ENCODE measurements at places on chromosomes 1 and 21.
A peak's percentile ranks its signal among the peaks of the same experiment; 100 is the strongest.

- DNase-seq, result no peak
These were observed 30.7 kb downstream of the EVI5 start for GRCh38 chr1:92754000-92754718.

- DNase-seq, result no peak
These were observed 33.0 kb upstream of the DNAJC6 start for GRCh38 chr1:65276197-65276939.

DNA sequence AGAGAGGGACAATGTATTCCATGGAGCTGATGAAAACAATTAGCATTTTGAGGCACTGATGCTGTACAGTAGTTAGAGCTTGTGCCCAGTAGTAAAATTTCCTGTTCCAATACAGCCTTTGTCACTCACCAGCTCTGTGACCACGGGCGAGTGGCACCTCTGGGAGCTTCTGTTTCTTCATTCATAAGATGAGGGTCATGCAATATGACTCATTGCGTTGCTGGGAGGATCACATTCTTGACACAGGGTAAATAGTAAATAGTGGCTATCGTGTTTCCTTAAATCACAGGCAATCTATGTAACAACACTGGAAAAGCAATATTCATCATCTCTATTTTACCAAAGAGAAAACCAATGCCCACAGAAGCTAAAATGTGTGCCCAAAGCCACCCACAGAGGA is 4.5 kb upstream of the LRRC52 start:
- no peak for DNase-seq

- no peak for DNase-seq
These were observed 133.0 kb downstream of the URB2 start for GRCh38 chr1:229759037-229759435.

GRCh38 chr1:181139631-181140061 is 51.1 kb downstream of the IER5 start:
- DNase-seq, result no peak

GRCh38 chr1:7278045-7278444 is 492.8 kb downstream of the CAMTA1 start:
- no peak for DNase-seq

DNA sequence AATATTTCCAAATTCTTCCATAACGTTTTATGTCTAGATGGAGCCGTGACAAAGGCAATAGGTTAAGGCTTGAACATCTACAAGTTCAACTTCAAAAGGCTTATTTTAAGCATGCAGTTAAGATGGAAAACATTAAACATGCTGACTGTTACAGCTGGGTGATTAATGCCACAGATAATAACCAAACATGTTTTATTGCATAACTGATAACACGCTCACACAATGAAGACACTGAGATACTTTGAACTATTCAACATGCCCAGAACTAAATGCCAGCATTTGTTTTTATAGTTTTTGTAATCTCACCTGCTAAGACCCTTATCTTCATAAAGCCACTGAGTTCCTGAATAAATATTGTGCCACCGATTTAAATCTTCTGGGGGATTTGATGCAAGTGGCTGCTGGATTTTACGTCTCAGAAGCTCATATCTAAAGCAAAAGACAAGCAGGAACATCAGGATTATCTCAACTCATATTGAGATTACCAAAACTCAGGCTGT is 310.4 kb downstream of the KCTD3 start:
- DNase-seq, result no peak

DNA sequence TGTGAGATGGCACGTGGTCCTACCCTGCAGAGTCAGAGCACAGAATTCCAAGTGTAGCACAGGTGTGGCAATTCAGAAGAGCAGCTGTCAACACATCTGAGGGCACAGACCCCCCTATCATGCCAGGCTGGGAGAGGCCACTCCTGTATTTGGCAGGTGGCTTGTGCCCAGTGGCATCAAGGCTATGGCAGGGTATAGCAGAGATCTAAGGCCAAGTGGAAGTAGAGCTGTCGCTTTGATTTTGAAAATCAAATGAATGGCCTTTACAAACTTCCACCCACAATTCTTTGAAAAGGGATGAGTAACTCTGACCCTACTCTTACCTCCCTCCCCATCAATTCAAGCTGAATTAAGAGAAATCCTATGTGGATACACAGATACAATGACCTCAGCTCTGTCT is 13.4 kb downstream of the C1orf116 start:
- DNase-seq, result no peak

GRCh38 chr1:172449585-172450523 is 6.0 kb upstream of the PIGC start:
- DNase-seq, result peak; percentile 32

DNA sequence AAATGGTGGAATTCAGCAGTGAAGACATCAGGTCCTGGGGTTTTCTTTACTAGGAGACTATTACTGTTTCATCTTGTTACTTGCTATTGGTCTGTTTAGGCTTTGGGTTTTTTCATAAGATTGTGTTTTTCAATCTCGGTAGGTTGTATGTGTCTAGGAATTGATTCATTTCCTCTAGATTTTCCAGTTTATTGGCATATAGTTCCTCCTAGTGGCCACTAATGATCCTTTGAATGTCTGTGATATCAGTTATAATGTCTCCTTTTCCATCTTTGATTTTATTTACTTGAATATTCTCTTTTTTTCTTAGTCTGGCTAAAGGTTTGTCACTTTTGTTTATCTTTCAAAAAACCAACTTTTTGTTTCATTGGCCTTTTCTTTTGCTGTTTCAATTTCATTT is 233.0 kb downstream of the RWDD3 start:
- no peak for DNase-seq

- DNase-seq, result no peak
These were observed 34.3 kb upstream of the CCDC27 start for GRCh38 chr1:3717715-3718601.

DNA sequence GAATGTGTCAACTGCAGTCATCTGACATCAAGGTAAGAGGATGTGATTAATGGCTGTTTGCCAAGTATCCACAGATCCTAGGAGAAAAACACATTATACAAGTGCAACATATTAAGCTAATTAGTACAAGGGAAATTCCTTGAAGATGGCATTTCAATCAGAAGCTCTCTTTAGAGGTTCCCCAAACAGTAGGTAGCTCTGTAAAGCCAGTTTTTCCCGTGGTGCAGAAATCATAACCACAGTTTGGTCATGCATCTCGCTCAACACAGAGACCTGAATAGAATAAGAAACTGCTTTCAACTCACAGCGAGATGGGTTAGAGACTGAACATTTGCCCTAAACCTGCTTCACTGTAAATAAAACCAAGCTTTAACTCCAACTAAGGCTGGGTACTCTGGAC is 230.5 kb upstream of the CAMK1G start:
- no peak for DNase-seq

- DNase-seq, result no peak
These were observed 226.8 kb downstream of the LMX1A start for GRCh38 chr1:165129568-165130164.

DNA sequence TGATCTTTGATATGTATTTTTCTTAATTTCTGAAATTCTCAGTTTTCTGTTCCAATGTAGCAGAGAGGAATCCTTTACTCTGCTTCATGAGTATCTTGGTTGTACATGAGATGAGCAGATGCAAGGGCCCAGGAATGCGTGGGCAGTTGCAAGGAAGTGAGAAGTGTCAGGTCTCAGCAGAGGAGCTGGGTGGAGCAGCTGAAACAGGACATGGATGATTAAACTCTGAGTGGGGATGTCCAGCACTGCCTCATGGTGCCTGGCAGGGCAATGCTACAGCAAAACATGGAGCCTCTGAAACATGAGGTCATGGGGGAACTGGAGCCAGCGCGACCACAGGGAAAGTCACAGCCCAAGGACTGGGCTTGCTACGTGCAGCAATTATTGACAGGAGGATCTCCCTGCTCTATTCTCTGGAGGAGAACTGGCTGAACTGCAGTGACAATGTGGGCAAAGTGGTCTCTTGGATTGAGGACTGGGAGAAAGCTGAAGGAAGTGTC is 48.4 kb downstream of the COLGALT2 start:
- DNase-seq, result no peak

GRCh38 chr21:46429754-46430681 is 28.7 kb upstream of the DIP2A start:
- DNase-seq, result no peak

DNA sequence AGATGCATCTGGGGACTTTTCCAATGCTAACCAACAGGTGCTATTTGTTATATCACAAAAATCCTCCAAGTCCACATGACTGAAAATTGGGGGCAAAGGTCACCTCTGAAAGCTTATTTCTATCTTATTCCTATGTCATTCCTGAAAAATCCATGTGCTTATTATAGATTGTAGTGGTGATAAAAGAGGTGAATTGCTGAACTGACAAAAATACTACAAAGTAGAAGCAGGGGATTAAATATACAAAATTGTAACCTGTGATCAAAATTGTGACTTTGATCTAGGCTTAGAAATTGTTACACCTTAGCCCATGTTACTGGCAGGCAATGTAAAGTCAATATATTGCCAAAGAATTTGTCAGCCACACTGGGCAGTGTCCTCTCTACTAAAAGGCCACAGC is 62.3 kb downstream of the IER5 start:
- DNase-seq, result no peak

DNA sequence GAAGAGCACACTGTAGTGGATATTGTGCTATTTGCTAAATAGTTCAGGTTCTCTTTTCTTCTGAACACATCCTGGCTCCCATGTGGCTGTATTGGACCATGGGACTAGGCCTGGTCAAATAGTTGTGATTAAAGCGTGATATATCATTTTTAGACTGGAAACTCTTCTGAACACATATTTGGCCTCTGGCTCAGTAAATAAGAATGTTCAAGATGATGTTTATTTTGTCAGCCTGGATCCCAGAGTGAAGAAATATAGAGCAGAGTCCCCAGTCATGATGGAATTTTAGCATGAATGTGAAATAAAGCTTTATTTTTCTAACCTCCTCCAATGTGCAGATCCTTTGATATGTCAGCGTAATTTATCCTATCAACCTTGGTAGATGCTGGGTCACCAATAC is 542.6 kb downstream of the ADGRL2 start:
- no peak for DNase-seq

GRCh38 chr1:207672522-207673130 is 27.7 kb downstream of the CR1L start:
- DNase-seq, result no peak

DNA sequence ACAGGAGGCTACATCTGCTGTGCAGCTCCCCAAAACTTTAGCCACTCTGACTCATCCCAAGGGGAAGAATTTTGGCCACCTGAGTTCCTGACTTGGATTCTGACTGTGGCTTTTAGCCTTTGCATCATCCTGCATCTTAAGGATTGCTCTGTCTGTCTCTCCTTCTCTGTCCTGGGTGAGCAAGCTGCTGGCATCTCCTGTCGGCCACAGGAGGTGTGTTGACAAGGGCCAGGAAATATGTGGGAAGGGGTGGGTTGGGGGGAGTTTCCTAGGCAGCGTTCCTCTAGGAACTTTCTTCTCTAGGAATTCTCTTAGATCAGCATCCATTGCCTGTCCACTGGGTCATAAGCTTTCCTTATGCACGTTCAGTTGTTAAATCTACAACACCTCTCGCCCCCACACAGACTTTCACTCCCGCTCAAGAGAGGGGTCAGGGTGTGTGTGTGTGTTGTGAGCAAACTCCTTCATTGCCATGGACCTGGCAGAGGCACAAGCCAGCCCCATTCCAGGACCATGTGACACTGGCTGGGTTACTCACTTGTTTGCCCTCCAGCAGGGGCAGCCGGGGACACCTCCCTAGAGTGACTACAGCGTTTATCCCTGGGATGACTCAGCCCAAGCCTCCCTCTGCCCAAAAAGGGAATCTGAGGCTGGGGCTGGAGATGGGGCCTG is 145.0 kb upstream of the DUSP10 start:
- no peak for DNase-seq

- DNase-seq, result no peak
These were observed 9.6 kb downstream of the BCAR3 start for GRCh38 chr1:93672069-93672468.

GRCh38 chr21:34797921-34798535 is 129.2 kb downstream of the CLIC6 start:
- DNase-seq, result no peak

- DNase-seq, result no peak
These were observed 1527.1 kb downstream of the PLA2G4A start for GRCh38 chr1:188355847-188356246.

GRCh38 chr1:107501081-107501605 is 360.3 kb downstream of the NTNG1 start:
- no peak for DNase-seq

- DNase-seq, result no peak
These were observed 60.7 kb upstream of the COG2 start for GRCh38 chr1:230581446-230582079.

GRCh38 chr1:87329526-87330056 is 911 bp downstream of the LMO4 start:
- DNase-seq, result no peak

DNA sequence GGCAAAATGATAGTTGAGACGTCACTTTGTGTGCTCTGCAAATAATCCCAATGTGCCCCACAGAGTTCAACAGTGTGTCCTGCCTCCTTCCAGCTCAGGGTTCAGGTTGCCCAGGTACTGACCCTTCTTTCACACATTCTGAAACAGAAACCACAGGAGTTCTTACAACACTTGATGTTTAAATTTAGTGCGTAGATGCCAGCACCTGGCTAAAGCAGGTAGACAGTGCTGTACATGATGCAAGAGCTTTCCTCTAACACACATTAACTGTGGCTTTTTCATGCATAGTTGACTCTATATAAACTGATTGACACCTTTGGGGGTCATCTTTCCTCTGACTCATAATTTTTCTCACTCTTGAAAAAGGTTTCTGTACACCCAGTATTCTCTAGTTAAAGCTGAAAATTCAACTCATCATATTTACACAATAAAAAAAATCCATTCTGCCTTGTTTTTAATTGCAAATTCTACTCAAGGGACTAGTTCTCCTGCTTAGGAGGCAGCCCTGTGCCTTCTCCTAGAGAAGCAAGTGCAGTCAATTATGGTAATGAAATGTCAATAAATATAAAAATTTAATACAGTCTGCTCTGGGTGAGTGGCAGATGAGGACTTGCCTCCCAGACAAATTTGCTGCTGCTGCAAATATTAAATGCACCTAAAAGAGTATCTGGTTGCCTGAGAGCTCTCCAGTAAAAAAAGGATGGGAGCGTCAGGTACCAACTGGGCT is 91.4 kb downstream of the NR5A2 start:
- DNase-seq, result no peak

DNA sequence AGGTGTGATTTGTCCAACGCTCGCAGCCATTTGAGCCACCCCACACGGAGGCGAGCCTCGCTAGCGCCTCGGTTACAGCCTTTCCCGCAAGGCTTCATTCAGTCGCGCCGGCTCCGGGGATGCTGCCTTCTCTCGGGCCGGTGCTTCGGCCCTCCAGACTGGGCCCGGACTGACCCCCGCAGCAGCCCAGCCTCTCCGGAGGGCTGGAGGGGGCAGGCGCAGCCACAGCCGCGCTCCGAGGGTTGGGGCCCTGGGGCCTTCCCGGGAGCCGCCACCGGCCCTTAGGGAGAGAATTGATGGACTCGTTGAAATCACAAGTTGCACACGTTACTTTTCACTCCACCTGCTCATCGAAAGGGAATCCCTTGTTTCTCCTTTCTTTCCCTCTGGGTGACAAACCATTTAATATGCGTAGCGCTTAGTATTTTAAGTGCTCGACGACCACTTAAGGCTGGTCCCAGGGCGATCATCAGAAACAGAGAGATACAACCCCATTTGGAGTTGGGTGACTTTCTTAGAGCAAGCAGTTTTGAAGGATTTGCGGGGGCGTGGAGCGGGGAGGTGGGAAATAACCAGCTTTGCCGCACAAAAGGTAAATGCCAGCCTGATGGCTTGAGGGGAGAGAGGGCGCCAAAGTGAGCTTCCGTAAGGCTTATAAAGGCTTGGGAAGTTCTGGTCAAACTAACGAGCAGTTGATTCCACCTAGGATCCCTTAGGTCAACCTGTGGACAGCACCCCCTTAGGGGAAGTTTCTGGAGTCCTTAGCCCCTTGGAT is 24.6 kb upstream of the ENAH start:
- no peak for DNase-seq

Measured in forelimb muscle (tissue), 1 donor.